ENCODE measurements at places on chromosomes 11 and 22.

GRCh38 chr11:108887436-108888238, 222.8 kb downstream of the DDX10 start:
- DNase-seq = no peak

DNA sequence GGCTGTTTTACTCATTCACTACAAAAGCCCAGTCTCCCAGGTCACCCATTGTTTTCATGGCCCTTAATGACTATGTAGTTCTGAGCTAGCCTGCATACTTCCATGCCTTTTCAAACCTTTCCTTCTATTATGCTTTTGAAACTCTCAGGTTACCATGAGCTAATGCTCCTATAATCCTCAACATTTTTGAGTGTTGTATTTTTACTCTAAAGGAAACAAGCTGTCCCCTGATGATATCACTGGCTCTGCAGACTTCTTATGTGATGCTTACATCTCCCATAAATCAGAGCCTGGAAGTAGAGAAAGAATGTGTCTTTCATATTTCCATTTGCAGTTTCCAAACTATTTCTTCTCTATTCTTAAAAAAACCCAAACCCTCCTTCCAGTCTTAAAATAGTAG, 159.0 kb upstream of the RAG2 start:
- DNase-seq = no peak

- DNase-seq = no peak
Measured at GRCh38 chr22:24429411-24430365, 2.3 kb downstream of the ADORA2A start.

- no peak for DNase-seq
Measured at GRCh38 chr11:89381094-89381493, 110.1 kb downstream of the NOX4 start.

DNA sequence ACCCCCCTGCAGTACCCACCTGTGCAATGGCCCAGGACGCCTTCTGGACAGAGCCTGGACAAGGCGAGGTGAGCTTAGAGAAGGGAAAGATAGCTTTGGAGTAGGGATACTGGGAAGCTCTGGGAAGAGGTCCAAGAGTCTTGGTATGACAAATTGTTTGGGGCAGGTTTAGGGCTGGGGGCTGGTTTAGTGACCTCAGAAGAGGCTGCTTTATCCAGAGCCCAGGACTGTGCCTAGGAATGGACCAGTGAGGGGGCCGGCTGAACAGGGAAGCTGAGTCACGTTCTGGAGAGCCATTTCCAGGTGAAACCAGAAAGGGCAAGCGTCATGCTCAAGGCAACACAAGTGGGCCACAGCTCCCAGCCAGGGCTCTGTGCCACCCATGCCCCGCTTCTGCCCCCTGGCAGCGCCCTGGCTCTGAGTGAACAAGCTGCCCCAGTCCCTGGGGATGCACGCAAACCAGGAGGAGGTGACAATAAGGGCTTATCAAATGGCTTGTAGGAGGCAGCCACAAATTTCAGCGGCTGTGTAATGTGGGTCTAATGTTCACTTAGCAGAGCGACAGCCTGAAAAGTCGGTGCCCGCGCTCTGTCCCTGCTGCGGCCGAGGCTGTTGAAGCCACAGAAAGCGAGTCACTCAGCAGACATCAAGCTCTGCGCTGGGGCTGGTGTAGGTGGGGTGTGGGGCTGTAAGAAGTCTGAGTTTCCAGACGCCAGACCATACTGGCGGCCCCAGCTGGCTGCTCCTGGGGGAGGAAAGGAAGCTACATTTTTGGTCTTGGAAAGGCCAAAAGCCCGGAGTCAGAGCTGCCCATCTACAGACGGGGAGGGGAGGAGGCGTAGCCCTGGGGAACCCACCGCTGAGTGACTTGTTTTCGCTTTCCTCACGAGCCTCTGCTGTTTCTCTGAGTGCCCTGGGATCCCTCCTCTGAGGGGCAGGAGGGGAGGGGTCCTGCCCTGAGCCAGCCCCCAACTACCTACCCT, 18.3 kb upstream of the SYT7 start:
- DNase-seq = no peak

DNA sequence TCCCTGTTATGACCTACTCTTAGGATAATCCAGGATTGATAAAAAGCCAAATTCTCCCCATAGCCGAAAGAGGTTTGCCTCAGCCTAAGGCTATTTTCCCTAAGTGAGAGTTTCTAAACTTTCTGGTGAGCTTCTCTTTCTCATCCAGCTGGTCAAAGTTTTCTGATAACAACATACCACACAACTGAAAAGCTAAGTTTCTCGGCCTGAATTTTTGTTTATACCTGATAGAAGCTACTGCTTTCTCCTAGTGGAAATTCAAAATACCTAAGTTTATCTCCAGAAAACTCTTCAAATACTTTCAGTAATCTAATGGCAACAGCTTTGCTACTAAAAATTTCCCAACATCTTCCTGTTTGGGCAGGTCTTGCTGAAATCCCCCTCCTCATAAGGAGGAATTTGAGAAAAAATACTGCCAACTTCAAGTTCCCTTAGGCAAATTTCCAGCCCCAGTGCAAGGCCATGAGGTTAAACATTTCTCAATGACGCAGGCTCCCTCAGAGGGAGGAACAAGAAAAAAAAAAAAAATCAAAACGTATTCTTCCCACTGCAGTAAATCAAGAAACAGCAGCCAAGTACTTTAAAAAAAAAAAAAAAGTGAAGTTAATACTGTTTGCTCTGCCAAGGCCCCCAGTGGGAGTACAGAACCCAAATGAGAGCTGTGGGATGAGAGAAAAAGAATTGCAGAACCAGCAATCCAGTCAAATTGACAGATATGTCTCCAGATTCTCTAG, 127.0 kb downstream of the MRTFA start:
- DNase-seq = no peak

DNA sequence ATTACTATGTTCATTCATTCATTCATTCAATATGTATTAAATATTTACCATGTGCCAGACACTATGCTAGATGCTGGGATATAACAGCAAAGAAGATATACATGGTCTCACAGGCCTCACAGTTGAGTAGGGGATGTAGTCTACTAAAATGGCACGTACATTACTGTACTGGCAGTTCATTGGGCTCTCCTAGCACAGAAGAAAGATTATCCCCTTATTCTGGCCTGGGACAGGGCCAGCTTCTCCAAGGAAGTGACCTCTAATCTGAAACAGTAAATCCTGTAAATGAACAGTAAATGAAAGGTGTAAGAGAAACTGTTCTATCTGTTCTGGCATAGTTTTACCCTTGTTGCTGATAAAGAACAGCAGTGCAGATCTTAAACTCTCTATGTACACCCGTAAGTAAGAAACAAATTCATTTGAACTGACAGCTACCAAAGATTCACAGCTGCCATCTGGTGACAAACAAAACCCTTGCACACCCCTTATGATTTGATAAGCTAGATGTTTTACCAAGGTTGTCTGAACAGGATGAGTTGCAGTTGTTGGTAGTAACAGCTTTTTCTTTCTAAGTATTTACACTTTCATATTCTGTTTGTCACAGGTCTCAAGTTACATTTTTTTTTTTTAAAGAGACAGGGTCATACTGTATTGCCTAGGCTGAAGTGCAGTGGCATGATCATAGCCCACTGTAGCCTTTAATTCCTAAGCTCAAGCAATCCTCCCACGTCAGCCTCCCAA, 263.1 kb downstream of the TMEM135 start:
- DNase-seq = no peak

DNA sequence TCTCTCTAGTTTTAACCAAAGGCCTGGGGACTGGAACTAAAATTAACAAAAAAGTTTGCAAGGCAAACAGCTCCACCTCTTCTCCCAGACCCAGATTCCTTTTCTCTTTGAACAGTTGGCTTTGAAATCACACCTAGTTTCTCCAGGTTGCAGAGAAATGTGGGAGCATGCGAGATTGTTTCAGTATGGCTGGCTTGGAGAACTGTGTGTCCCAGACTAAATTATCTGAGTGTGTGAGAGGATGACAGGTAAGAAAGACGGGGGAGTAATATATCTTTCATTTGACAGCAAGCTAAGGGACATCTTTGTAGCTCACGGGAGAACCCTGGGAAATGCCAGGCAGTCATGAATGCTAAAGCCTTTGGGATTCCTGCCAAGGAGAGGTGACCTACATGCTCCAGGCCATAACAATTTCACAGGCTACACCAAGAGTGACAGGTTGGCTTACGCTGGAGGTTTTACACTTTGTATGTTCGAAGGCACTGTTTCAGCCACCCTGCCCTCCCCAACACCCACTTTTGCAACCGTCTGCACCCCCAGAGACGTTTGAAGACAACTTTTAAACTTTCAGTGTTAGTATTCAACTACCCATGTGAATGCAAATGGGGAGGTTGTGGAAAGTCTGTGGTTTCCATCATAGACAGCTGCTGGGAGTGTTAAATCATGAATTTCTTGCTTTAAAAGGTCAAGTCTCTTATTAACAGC, 109.3 kb upstream of the SNX19 start:
- DNase-seq = no peak

DNA sequence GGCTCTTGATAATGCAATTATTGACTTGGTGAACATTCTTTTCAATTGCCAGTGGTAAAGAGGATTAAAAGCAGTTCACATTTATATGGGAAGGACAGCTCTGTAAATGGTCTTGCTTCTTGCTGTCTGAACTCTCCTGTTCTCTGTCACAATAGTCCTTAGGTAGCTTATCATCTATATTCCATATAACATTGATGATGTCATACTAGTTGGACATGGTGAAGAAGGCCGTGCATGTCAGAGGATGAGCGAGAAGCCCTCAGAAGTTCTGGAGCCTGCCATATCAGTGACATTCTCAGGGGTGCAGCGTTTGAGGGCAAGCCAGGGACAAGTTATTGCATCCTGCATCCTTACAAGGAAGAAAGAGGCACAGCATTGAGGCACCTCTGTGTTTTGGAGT, 2.6 kb upstream of the CHKB start:
- DNase-seq = no peak

GRCh38 chr11:57512646-57513451, 2.7 kb downstream of the SLC43A1 start:
- no peak for DNase-seq

DNA sequence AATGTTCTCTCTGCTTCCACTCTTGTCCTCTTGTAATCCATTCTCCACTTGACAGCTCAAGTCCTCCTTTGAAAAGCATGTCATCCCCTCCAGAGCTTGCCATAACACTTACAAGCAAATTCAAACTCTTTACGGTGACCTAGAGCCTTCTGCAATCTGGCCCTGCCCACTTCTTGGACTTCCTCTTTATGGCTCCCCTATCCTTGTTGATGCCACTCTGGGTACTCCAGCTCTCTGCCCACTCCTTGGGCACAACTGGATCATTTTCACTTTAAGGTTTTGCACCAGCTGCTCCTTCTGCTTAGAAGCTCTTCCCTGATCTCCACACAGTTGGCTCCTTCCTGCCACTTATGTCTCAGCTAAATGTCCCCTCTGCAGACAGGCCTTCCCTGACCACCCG, 217.9 kb downstream of the DSCAML1 start:
- DNase-seq = no peak

- no peak for DNase-seq
Measured at GRCh38 chr11:86460461-86461385, 86.0 kb downstream of the CCDC81 start.

DNA sequence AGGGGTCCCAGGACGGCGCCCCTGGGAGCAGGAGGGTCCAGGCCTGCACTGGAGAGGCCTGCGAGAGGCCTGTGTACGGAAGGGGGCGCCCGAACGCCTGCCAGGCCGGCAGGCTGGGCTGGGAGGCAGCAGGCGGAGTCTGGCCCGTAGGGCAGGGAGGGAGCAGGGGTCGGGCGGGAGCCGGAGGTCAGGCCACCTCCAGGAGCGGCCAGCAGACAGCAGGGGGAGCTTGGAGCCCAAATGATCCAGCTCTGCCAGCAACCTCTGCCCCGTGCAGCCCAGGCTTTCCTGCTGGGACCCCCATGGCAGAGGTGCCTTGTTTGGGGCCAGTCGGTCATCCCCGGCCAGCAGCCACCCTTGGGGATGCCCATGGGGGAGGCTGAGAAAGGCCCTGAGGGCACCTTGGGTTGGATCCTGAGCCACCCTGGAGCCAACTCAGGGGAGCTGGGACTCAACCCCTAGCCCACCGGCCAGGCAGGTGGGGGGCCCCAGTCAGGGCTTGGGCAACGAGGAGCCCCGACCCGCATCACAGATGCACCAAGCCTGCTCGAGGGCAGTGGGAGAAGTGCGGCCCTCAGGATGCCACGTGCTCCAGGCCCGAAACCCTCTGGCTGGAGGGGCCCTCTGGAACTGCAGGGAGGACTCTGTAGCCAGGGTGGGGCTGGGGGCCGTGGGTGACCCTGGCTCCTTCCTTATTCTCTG, 9.6 kb upstream of the SYT8 start:
- no peak for DNase-seq

DNA sequence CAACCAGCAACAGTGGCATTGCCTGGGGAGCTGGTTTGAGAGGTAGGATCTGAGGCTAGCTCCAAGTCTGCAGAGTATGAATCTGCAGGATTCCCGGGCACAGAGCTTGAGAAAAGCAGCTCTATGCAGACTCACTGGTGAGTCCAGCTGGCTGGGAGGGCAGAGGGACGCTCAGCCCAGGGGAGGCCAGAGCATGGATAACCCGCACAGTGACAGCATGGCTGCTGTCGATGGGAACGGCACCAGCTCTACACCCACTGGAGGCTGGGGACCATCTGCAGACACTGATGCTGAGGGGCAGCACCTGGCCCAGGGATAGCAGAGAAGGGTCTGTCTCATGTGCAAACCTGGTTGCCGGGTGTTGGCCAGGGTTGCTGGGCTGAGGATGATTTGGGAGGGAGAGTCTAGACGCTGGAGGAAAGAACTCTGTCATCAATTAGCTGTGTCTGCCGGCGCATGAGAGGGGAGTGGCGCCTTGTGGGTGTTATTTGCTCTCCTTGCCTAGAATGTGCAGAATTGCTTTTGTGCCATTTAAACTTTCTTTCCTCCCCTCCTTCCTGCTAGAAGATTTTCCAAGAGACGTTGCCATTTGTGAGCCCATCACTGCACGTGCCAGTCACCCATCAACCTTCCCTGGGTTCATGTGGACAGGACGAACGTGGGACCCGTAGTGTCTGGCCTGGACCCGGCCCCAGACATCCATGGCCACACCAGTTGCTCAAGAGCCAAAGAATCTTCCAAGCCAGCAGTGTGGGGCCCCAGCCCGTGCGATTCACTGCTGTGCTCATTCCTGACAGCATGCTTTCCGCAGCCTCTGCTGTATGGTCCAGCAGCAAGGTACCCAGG, 19.1 kb upstream of the LINC01488 start:
- no peak for DNase-seq

DNA sequence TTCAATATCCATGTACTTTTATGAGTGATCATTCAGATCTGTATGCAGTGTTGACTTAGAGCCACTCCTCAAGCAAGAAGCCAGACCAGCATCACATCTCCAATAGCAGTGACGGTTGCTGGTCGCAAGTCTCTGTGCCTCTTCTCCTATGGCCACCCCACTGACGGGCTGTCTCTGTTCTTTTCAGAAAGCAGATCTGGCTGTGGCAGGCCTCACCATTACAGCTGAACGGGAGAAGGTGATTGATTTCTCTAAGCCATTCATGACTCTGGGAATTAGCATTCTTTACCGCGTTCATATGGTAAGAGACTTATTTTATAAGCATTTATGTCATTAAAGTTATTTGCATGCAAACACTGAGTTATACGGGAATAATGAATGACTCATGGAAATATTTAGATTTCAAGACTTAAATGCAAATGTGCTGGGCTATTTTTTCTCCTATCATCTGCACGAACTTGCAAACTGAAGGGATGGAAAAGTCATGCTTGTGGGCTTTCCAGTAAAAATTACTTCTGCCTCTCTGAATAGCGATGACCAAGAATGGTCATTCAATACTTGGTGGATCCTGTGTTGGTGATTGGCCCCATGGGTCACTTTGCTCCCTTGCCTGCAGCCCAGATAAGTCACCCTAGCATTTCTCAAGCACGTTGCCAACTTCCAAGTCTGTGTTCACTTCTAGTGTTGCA, 83.6 kb upstream of the TBCEL start:
- DNase-seq = no peak

- DNase-seq = no peak
Measured at GRCh38 chr11:923691-924405, 1.8 kb upstream of the AP2A2 start.

- DNase-seq = peak; percentile 47
Measured at GRCh38 chr11:66291706-66292542, at the start of gene TMEM151A. Gene TMEM151A, plus strand, starts transcription at chr11:66291894. Its CDS starts 120 bp downstream, at chr11:66292014.

Data from NCI-H345 (cell line).